ENCODE measurements at places on chromosomes 3 and 15.

DNA sequence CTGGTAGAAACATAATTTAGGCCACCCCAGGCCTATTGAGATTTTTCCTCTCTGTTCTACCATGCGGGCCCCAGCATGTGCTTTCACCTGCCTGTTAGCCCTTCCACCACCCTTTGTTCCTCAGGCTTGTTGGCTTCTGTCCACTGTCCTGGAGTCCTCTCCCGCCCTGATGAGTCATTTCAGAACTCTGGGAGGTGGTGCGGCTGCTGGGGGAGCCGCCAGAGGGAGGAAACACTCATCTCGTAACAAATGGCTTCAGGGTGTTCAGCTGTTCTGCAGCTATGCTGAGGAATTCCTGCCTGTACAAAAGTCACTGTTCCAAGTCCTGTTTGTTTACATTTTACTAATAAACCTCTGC lies 36.3 kb downstream of the LRTM1 start:
- peak; percentile 92 for DNase-seq

- no peak for DNase-seq
Measured at GRCh38 chr3:38646630-38647029, 2.9 kb downstream of the SCN5A start.

GRCh38 chr15:48937886-48938285 lies 25.8 kb downstream of the SHC4 start:
- no peak for DNase-seq

DNA sequence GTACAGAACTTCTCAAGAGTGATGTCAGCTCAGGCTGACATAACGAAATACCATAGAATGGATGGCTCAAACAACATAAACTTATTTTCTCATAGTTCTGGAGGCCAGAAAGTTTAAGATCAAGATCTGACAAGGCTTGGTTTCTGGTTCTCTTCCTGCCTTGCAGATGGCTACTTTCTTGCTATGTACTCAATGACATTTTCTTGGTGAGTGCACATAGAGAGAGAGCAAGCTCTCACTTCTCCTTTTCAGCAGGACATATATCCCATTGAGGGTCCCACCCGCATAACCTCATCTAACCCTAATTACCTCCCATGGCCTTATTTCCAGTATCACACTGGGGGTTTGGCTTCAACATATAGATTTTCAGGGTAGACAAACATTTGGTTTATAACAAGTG lies 1072.1 kb downstream of the PLOD2 start:
- DNase-seq, result no peak

- DNase-seq, result no peak
Measured at GRCh38 chr3:11522398-11522715, 121.4 kb downstream of the VGLL4 start.

DNA sequence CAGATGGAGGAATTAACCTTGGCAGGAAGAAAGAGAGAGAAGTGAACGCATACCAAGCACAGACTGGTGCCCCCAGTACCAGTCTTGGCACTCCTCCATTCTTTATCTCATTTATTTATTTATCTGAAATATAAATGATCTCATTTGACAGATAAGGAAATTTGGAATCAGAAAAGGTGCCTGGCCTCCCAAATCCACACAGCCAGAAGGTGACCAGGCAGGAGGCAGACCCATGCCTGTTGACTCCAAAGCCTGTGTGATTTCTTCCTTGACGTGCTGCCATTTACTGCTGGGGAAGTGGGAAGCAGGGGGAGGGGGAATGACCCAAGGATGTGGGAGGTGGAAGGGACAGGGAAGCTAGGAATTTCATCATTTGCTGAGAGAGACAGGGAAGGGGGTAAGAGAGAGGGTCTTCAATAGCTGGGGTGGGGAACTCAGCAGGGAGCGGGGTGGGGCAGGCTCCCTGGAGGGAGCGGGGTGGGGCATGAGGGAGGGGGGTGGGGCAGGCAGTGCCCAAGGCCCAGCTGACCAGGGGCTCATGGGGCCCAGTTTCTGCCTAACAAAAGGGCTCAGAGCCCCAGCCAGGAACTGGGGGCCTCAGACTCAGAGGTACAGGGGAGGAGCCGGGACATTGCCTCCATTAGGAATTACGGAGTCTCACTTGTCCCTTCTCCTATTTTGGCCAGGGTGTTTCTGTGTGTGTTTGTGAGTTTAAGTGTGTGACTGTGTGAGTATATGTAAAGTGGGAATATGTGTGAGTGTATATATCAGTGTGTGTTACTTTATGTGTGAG lies 63.0 kb downstream of the MINAR1 start:
- no peak for DNase-seq

DNA sequence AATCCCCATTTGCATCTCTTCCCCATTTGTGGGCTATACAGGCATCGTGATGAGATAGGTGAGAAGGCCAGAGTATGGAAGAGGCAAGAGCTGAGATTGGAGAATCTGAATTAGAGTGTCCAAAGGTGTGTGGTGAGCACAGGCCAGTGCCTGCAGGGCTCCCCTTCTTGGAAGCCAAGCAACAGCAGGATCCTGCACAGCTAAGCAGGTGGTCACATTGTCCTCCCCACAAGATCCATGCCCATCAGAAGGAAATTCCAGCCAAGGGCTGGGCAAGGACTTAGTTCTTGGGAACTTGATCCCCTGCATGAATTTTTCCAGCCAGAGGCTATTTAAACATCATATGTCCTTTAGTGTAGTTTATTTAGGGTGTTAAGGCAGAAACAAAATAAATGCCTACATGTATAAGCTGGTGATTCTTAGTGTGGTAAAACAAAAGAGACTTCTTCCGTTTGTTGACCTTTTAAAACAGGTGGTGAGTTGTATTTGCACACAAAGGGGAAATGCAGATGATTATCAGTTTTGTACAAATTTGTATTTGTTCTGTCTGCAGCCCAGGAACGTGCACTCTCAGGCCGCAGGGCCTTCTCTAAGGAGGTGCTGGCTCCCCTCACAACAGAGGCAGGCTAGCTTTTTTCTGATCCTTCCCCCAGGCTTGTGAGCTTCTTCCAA lies 110.2 kb downstream of the PLCL2 start:
- DNase-seq, result no peak

- DNase-seq, result no peak
Measured at GRCh38 chr3:99663977-99664376, 25.6 kb downstream of the COL8A1 start.

GRCh38 chr3:159163656-159164055 lies 361.8 kb downstream of the MFSD1 start:
- no peak for DNase-seq

DNA sequence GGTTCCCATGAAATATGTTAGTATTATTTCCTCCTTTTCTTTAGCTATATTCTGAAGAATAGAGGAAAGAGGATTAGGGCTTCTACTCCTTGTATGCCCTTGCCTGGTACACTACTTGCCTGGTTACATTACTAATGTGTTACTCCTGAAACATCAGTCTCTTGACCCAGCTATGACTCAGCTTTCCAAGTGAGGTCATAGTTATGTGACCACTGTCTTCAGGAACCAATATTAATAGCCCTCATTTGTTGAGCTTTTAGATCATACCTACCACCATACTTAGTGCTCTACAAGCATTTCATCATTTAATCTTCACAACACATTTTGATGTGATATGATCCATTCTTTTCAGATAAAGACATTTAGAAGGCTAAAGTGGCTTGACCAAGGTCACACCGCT lies 60.3 kb downstream of the CMSS1 start:
- no peak for DNase-seq

- no peak for DNase-seq
Measured at GRCh38 chr3:2099028-2099671, 484 bp downstream of the CNTN4 start.

DNA sequence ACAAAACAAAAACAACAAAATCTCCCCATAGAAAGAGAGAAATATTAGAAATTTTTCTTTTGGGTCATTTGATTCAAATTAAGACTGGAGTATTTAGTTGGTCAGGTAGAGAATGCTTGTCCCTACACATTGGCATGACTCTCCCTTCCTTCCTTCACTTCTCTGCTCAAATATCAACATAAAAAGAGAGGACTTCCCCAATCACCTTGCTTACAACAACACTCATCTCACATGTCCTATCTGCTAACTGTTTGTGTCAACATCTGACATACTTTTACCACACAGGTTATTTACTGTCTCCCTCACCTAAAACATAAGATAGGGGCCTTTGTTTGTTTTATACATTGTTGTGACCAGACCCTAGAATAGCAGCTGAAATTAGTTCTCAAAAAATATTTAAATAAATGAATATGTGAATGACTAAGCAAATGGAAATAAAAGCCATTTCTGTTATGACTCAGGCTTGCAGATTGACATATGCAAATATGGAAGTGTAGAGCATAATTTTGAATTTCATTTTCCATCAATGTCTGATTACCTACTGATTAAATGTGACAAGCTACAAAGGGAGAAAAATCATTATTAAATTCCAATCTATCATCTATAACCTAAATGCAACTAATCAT lies 304.8 kb downstream of the CTNNB1 start:
- DNase-seq, result no peak

- DNase-seq, result no peak
Measured at GRCh38 chr3:134457376-134458074, 28.3 kb downstream of the ANAPC13 start.

DNA sequence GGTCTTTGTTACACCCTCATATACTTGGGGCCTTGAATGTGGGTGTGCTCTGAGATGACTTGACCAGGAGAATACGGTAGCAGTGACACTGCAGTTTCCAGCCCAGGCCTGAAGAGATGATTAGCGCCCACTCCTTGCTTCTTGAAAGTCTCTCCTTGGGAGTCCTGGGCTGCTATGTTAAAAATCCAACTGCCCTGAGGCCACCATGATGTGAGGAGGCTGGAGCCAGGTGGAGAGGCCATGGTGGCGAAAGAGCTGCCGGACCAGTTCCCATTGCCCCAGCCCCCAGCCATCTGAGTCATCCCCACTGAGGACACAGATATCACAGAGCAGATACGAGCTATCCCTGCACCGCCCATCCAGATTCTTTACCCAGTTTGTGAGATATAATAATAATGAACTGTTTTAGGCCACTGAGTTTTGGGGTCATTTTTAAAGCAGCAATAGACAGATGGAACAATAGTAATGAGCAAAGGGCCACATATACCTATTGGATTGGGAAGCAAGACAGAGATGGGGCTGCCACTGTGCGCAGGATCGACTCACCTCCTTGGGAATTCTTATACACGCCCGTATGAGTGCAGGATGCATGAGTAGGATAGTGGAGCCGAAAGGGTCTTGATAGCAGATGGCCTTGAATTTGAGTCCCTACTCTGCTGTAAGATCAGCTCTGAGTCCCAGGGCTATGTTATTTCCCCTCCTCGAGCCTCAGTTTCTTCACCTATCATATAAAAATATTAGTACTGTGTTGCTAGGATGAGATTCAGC lies 12.1 kb upstream of the GATA2 start:
- DNase-seq, result no peak

GRCh38 chr3:195182470-195182795 lies 88.5 kb downstream of the XXYLT1 start:
- DNase-seq, result no peak

DNA sequence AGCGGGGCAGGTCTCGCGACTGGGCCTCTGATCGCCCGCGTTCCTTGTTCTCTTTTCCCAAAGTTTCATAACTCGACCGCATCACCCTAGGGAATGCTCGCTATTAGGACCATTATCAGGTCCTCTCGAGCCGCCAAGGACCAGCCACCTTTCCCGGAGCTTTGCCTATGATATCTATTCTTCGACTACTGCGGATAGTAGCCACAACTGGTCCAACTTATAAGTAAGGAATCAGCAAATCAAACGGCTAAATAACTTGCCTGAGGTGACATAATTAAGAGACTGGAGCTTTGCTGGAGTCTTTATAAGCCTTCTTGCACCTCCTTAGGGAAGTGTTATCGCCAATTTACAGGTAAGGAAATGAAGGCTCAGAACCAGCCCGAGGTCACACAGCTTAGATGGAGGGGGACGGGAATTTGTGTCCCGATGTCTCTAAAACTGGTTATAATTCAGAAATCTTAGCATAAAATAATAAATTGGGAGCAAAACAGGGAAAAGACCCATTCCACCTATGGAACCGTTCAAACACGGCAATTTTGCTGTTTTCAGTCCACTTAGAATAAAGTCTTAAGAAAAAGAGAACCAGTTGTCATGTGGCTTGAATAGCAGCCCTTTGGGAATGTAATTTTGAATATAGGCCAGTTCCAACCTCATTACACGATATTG lies 479 bp upstream of the PLD1 start:
- DNase-seq, result no peak

DNA sequence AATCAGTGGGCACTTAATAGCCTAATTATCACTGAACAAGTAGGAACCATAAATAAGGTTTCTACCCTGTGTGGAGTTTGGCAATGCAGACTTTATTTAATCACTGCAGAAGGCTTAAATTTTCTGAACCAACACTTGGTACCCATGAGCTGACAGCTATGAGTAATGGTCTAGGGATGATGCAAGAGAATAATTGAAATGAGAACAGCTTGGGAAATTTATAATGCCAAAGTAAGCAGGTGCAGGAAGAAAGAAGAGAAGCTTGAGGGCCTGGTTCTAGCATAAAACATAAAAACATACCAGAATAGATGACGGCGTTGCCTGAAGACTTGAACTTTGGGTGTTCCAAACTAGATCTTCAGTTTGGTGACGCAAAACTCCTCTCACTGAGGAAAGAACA lies 67.0 kb downstream of the IMPG2 start:
- DNase-seq, result no peak

- no peak for DNase-seq
Measured at GRCh38 chr3:10550705-10551104, 45.3 kb upstream of the ATP2B2 start.

DNA sequence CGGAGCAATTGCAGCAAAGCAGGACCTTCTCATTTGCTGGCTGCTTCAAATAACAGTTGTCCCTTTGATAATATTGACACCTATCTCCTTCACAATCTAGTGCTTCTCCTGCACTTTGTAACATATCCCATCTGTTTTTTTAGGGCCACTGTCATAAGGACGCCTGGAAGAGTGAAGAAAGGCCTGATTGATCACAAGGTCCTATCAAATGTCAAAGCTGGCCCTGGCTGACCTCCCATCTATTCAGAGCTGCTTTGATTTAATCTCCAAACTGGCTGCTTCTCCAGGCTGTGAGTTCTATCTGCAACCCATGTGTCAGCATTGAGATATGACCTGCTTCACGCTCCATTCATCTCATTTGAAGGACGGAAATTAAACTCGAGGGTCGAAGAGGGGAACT lies 601.2 kb upstream of the KCNMB2 start:
- DNase-seq, result no peak

DNA sequence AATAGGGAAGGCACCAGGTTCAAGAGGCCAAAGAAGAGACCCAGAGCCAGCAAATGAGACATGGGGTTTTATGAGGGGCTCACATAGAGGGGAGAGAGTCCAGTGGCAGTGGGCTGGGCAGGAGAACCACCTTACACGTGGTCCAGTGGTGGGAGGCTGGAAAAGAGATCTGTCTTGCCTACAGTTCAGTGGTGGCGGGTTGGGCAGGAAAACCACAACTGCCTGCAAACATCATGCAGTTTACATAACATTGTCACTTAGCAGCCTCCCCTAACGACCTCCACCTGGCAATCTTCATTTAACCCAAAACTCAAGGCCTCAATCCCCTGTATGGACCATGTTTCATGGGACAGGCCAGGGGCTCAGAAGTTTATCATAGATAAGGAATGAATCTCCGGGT lies 29.1 kb downstream of the CRYGS start:
- DNase-seq, result no peak

GRCh38 chr15:64026591-64026990 lies 19.7 kb downstream of the DAPK2 start:
- DNase-seq, result no peak

GRCh38 chr3:192273697-192274010 lies 453.7 kb downstream of the FGF12 start:
- no peak for DNase-seq

Data from RWPE2 (cell line).